IPS DF 6.9 (cell line): ENCODE measurements at places on chromosomes 5 and 9.

- no peak for DNase-seq
These were observed 111.4 kb upstream of the FER start for GRCh38 chr5:108636135-108636853.

GRCh38 chr9:127218818-127219217, 45.8 kb upstream of the GARNL3 start:
- no peak for DNase-seq

DNA sequence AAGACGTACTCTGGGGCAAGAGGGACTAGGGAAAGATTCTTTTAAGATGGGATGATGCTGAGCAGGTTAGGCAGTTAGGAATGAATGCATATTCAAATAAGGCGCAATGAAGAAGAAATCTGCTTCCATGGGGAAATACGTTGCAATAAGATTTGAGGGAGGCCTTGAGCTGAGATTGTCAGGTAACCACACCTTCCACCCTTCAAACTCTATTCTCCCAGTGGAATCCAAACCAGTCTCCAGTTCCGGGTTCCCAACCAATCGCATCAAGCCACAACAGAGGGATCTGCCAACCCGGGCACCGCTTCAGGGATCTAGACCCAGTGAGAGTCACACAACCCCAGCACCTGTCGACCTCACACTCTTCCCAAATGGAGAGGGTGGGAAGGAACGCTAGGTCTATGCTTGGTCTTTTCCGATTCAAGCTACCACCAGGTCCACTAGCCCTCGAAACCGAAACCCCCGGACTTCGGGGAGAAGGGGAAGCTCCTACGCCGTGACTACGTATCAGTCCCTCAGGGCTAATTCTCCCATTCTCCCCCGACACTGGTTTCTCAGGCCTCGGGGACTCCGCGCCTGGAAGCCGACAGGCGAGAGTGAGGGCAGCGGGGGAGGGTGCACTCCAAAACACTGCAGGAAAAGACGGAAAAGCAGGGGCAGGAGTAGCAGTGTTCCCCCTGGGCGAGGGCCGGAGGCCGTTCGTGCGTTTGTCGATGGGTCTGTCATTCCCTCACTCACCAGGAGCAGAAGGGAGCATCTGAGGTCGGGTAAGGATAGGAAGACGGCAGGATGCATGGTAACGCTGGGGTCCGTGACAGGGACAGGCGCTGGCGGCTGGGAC, 534 bp downstream of the ERP44 start:
- DNase-seq, result peak; percentile 41

GRCh38 chr5:138610918-138611677, 35.9 kb upstream of the HSPA9 start:
- DNase-seq, result no peak

DNA sequence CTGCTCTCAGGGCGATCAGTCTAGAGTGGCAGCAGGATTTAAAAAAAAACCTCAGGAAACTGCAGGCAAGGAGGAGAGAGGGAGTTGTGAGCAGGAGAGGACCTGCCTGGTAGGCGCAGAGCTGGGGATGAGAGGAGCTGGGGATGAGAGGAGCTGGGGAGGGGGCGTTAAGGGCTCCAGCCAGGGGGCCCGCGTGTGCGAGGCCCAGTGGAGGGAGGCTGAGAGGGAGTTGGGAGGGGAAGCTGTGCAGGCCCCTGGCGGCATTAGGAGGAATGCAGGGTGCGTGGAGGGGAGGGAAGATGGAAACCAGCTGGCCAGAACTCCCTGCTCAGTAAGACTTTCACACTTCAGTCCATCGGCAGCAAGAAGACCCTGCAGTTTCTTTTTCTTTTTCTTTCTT, 45.2 kb upstream of the HMCN2 start:
- no peak for DNase-seq

- no peak for DNase-seq
These were observed 49.5 kb upstream of the SUSD1 start for GRCh38 chr9:112224401-112225289.

GRCh38 chr9:109522106-109522505, 24.0 kb upstream of the PTPN3 start:
- no peak for DNase-seq

GRCh38 chr9:120480707-120481106, 99.3 kb downstream of the CDK5RAP2 start:
- DNase-seq, result no peak

- no peak for DNase-seq
These were observed 21.7 kb downstream of the XRCC4 start for GRCh38 chr5:83099001-83099400.

DNA sequence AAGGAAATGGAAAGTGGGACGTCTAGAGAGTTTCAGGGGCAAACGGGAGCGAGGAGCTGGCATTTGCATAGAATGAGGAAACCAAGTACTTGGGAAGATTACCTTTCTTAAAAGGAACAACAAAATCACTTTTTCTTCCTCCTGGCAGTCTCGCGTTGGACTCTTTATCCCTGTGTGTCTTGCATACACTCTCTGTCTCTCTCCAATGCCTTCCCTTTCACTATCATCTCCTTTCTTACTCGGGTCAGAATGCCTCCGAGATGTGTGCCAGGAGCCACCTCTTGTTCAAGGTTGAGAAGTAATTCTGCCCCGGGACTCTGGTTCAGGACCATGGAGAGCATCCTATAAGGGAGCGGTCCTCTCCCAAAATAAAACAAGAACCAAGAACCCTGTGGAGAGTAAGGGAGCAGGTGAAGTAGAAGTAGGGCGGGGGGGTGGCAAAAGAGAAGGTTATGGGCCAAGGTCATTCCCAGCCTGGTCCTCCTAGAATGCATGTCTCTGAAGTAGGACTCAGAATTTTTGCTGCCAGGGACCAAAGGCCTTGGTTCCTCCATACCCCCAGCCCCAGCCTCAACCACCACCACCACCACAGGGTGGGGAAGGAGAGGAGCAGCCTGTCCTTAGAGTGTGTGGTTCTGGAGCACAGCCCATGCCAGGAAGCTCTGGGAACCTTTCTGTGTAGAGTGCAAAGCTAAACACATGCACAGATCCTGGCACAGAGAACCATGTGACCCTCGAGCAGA, 72.1 kb upstream of the ARAP3 start:
- no peak for DNase-seq

DNA sequence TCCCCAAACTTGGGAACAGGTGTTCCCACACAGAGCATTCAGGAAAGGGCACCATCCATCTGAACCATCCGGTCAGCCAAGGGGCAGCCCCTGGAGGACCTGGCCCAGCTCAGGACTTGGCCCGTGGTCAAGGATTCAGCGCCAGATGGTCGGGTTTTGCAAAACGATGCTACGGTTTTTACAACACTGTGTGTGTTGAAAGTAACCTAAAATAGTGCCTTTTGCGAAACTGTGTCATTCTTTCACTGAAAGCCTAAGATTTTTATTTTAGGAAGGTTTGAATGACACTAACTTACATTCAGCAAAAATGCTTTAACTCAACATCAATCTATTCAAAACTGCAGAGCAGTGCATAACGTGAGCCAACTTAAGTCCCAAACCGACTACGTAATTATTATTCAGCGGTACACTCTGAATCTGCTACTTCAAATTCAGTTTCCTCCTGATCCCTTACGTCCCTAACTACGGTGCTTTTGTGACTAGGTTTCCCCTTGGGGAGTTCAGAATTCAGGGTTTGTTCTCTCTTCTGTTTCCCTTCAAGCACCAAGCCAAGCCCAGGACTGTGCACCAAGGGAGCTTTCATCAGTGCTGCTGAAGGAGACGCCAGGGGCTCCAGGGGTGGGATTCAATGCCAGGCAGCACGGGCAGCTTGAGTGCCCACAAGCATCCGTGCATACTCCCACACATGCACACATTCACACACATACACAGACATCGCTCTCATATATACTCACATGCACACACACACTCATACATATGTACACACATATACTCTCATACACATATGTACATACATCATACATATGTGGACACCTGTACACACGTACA, 25.8 kb downstream of the LPCAT1 start:
- DNase-seq, result no peak

- peak; percentile 55 for DNase-seq
These were observed 487.2 kb upstream of the ST8SIA4 start for GRCh38 chr5:101390151-101390908.

DNA sequence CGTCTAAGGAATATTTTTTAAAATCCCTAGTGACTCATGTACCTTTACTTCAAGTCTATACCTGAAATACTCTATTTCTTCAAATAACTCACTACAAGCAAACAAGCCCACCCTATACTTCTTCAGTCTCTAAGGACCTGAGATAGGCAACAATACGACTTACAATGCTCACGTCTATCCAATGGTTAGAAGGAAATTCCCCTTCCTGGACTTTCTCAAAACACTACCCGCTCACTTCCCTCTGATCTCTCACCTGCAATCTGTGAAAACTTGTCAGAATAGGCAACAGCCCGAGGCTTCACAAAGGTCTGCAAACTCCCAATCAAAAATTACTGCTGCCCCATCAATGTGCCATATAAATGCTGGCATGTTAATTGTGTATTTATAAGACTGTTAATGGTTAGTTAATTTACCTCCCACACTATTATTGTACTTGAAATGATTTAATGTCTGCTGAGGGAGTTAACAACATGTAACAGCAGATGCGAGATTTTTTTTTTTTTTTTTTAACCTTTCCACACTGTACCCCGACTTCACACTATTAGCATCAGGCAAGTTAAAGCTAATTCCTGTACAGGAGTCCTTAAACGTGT, 27.3 kb downstream of the MAPKAP1 start:
- DNase-seq, result no peak

DNA sequence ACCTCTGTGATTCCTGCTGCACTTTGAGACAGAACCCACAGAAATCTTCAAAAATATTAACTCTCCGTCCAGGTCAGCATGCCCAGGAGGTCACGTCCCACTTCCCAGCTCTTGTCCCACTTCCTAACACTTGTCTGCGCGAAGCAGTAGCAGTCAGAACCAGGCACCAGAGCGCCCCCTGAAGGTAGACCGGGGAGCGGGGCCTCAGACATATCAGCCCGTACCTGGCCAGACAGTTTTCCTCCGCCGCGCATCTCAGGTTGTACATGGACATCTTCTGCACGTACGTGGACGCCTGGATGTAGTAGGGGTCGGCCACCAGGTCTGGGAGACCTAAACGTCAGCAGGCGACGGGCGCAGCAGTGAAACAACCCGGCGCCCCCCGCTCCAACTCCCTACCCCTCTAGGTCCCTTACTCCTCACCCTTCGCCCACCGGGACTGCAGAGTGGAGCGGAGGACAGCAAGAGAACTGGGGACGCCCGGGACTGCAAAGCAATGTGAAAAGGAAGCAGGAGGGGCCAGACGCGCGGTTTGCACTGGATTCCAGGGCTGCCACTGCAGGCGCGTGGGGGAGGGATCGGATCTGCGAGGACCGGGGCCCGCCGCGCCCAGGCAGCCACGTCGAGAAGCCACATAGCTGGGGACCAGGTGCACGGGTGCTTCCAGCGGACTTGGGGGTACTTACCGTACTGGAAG, 1.2 kb downstream of the LOX start:
- DNase-seq, result peak; percentile 54

GRCh38 chr5:115325296-115325959, 29.0 kb upstream of the CCDC112 start:
- DNase-seq, result no peak

GRCh38 chr5:74112372-74113195, 486.6 kb downstream of the ARHGEF28 start:
- no peak for DNase-seq

DNA sequence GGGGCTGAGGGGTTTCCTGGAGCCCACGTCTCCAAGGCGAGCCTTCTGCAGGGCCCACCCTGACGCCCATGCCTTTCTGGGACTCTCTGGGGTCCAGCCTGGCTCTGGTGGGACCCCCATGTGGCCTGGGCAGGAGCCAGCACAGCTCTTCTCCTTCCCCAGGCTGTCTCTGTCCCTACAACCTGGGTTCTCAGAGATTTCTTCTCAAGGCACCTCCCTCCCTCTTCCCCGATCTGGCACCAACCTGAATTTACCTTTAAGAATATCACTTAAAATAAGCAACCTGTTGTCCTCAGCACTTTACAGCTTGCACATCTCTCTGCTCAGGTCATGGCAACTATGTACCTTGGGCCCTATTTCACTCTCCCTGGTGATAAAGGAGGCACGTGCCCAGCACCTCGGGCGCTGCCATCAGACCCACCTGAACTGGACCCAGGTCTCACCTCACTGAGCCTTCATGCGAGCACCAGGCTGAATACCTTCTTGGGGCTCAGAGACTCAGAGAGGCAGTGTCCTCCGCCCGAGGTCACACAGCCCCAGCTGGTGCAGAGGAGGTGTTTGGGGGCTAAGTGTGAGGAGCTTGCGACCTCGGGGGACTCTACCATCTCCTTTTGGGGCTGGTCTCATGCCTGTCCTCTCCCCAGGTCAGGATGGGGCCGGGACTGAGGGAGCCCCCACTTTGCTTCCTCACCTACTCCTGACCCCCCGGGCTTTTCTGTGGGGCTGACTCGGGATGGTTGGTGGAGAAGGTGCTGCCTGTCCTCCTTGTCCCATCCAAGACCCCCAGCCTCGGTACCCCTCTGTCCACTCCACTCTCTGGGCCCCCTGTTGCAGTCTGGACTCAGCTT, 217.7 kb downstream of the C9orf50 start:
- no peak for DNase-seq

GRCh38 chr9:100455470-100455869, 17.5 kb upstream of the TMEFF1 start:
- no peak for DNase-seq

- no peak for DNase-seq
These were observed 47.7 kb downstream of the CFAP77 start for GRCh38 chr9:132457504-132458236.

- DNase-seq, result no peak
These were observed 30.4 kb downstream of the RASGRF2 start for GRCh38 chr5:80990527-80990926.

DNA sequence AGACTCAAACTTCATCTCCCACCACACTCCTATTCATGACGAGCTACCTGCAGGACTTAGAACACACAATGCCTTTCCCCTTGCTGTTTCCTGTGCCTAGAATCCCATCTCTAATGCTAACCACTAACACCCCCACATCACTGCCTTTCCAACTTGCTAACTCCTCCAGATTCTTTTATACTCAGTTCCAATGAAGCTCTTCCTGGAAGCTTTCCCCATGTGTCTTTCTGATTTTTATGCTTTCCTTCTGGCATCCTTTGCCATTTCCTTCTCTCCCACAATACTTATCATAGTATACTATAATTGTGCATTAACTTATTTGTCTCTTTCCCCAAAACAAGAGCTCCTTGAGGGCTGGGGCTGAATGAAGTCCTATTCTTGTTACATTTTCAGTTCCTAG, 115.3 kb upstream of the PLPPR1 start:
- DNase-seq, result no peak

DNA sequence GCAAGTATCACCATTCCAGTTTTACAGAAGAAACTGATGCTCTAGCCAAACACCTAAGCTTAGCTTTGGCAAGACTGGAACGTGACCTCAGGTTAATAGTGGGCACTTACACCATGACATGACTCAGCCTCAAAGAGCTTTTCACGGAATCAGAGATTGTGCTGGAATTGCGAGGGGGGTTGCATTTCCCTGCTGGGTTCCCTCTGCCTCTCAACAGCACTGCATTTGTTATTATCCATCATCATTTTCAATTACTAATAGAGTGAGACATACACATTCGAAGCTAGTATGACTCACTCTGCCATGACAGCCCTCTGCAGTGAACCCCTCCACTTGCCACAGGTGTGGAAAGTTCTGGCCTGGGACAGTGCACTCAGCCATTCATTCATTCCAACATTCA, 8.0 kb downstream of the SPOCK1 start:
- no peak for DNase-seq

GRCh38 chr5:99614888-99615287, 686.1 kb upstream of the CHD1 start:
- no peak for DNase-seq

GRCh38 chr5:96687812-96688453, 25.8 kb downstream of the CAST start:
- DNase-seq, result no peak
